ENCODE measurements at places on chromosomes 6 and 20.

DNA sequence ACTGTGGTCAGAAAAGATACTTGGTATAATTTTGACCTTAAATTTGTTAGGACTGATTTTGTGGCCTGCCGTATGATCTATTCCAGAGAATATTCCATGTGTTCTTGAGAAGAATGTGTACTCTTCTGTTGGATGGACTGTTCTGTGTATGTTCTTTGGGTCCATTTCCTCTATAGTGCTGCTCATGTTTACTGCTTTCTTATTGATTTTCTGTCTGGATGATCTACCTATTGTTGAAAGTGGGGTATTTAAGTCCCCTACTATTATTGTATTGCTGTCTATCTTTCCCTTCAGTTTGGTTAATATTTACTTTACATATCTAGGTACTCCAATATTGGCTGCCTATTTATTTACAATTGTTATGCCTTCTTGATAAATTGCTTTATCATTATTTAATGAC is 298.4 kb downstream of the BCKDHB start:
- no peak for DNase-seq

- peak; percentile 78 for DNase-seq
Observed at GRCh38 chr6:36120539-36120938, 9.8 kb upstream of the MAPK13 start.

GRCh38 chr6:159170999-159171712 is 2.0 kb downstream of the FNDC1 start:
- peak; percentile 77 for DNase-seq

GRCh38 chr6:29563435-29563965 is 4.0 kb upstream of the UBD start:
- peak; percentile 27 for DNase-seq

DNA sequence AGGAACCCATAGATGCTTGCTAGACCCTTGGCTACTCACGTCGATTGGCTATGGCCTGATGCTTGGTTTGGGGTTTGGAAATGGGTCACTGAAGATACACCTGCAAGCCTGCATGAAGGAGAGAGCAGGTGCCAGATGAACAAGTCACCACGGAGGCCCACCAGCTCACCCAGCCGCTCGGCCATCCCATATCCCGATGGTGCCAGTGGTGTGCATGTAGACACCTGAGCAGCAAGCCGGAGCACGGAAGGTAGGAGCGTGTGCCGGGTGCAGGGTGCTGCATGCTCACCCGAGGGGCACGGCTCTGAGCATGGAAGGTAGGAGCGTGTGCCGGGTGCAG is 35.9 kb downstream of the DACT2 start:
- DNase-seq = no peak

DNA sequence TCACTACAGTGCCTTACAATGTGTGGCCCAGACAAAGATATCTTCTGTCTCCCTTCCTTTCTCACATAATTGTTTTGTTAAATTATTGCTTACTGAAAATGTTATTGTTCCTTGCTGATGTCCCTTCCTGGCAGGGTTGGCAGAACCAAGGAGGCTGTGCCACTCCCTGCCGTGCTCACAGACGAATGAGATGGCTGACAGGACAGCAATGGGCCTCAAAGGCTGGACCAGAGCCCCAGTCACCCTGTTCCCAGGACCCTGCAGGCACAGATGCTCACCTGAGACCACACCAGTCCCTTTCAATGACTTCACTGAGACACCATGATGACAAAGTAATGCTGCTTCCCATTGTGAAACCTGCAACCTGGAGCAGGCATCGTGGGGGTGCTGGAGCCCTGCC is 375.1 kb downstream of the HACE1 start:
- no peak for DNase-seq

GRCh38 chr6:128365520-128366160 is 154.8 kb downstream of the PTPRK start:
- DNase-seq = no peak

DNA sequence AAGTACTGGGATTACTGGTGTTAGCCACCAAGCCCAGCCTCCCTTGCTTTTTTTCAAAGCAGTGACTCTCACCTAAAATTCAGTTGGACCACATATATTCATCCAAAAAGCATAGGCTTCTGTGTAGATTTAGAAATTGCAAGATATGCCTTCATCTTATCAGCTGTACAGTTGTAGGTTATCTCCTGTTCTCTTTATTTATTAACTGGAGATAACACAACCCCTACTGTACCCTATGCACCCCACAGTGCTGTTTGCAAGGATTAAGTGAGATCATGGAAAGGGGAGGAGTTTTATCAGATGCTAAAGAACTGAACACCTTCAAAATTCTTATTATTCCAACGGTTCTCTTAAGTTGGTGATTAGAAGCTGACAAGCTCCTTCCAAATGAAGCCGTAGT is 164.4 kb upstream of the JARID2 start:
- DNase-seq = no peak

GRCh38 chr6:154370545-154370944 is 13.9 kb upstream of the IPCEF1 start:
- no peak for DNase-seq

GRCh38 chr6:142380626-142381025 is 78.8 kb downstream of the ADGRG6 start:
- DNase-seq = peak; percentile 49

GRCh38 chr20:9903048-9903655 is 64.3 kb upstream of the PAK5 start:
- DNase-seq = peak; percentile 62

DNA sequence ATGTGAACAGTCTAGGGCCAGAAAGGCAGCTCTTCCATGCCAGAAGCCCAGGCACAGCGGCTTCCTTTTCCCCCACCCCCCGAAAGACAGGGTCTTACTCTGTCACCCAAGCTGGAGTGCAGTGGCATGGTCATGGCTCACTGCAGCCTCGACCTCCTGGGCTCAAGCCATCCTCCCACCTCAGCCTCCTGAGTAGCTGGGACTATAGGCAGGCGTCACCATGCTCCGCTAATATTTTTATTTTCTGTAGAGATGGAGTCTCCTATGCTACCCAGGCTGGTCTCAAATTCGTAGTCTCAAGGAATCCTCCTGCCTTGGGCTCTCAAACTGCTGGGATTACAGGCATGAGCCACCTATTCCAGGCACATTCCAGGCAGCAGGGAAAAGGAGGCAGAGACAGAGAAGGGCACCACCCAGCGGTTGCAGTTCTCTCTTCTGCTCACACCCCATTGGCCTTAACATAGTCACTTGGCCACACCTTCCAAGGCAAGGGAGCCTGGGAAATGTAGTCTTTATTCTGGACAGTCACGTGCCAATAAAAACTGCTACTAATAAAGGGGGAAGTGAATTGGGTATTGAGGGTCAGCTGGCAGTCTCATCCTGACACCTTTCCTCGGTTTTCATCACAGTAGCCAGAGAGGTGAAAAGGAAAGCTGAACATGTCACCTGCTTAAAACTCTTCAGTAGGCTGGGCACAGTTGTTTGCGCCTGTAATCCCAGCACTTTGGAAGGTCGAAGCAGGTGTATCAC is 205.9 kb downstream of the ZMYND8 start:
- peak; percentile 81 for DNase-seq

DNA sequence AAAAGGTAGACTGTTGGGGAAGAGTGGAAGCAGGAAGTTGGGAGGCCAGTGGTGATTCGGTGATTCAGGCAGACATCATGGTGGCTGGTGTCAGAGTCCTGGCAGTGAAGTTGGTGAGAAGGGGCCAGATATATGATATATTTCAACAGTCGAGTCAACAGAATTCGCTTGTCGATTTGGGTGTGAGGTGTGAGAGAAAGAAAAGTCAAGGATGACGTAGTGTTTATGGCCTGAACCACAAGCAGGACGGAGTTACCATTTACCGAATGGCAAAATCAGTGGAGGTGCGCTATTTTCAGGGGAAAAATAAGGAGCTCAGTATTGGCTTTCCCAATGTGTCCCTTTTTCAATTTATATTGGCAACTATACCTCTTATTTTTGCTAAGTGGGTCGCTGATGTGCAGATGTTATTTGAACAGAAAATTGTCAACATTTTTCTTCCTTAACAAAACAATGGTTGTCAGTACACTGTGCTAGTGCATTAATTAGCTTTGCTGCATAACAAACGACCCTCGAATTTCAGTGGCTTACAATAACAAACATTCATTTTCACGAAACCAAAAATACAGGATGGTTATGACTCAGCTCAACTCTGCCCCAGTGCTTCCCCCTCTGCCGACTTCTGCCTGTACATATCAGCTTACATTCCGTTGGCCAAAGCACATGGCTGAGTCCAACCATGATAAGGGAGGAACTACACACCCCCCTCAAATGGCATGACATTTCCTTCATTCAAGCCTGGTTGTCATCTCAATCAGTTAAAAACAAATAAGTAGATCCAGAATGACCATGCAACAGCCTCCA is 255.0 kb upstream of the ZFP64 start:
- no peak for DNase-seq

DNA sequence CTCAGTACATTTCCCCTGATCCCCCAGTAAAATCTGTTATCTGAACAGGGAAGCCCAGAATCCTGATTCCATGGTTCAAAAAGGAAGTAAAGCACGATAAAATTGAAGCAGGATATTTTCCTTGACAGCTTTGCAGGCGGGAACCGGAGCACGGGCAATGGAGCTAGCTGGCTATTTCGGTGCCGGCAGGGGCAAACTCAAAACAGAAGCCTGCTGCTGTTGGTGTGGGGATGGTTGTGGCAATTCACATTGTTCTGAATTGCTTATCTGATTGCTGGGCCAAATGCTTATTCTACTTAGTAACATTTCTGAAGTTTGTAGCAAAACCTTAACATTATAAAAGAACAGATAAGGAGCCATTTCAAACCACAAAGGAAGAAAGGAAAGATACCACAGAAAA is 172.4 kb downstream of the MMS22L start:
- no peak for DNase-seq

DNA sequence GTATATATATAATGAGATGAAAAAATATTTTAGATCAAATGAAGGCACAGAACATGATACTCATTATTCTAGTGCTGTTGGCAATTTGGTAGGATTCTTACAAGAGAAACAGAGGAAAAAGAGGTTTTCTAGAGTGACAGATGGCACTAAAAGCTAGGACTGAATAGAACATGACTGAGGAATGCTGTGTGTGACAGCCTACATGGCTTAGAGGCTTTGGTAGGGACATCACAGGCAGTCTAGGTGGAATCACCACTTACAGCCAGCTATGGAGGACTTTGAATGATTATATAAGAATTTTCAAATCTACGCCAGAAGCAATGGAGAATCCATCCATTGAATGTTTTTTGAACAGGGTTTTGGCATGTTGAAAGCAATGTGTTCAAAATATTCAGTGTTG is 52.8 kb downstream of the TPD52L1 start:
- DNase-seq = no peak

DNA sequence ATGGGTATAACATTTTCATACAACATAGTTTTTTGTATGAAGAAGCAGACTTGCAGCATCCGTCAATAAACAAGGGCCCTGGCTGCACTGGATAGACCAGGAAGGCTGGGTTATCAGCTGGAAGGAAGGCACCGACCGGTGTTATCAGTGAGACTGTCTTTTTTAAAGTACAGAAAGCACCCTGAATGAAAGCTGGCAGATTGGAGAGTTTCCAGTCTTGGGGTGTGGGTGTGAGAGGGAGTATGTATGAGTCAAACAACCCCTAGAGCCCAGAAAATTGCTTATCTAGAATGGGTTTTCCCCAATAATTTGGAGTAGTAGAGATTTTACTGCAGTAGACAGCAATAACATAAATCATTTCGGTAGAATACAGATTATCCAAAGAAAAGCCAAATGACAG is 42.4 kb downstream of the TXLNB start:
- no peak for DNase-seq

GRCh38 chr6:44059359-44060346 is 67.6 kb downstream of the MRPL14 start:
- DNase-seq = no peak

DNA sequence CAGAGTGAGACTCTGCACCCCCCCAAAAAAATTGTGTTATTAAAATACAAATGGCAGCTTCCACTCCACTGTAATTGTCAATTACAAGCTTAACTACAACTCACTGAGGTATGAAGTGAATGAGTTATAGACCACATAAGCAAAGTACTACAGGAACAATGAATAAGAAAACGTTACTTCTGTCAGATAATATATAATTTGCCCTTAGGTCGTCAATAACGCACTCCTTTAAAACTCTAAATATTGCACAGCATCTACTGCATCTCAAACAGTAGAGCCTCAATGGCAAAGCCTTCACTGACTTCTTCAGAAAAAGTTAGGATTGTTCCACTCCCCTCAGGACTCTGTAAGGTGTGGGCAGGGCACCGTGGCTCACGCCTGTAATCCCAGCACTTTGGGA is 2.0 kb upstream of the HBS1L start:
- no peak for DNase-seq

- DNase-seq = no peak
Observed at GRCh38 chr6:115221198-115221597, 839.5 kb downstream of the FRK start.

DNA sequence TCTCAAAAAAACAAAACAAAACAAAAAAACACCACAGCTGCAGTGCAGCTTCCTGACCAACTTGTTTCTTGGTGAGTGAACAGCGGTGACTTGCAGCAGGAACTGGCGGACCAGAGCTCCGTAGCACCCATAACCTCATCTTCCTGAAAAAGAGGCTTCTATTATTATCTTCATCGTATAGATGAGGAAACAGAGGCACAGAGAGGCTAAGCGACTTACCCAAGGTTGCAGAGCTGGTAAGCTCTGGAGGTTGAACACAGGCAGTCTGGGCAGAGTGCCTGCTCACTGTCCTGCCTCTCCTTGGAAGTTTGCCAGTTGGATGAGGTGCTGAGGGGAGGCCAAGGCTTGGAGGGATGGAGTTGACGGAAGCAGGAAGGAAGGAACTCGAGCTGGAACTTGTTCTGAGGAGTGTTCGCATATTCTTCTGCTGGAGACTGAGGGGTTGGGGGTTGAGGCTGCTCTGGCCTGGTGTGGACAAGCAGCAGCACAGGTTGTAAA is 47.9 kb upstream of the CCDC167 start:
- no peak for DNase-seq

- no peak for DNase-seq
Observed at GRCh38 chr20:40192081-40192480, 497.0 kb downstream of the MAFB start.

GRCh38 chr6:6406715-6407070 is 86.2 kb upstream of the F13A1 start:
- DNase-seq = no peak

- no peak for DNase-seq
Observed at GRCh38 chr20:50092436-50092835, 20.5 kb downstream of the UBE2V1 start.

DNA sequence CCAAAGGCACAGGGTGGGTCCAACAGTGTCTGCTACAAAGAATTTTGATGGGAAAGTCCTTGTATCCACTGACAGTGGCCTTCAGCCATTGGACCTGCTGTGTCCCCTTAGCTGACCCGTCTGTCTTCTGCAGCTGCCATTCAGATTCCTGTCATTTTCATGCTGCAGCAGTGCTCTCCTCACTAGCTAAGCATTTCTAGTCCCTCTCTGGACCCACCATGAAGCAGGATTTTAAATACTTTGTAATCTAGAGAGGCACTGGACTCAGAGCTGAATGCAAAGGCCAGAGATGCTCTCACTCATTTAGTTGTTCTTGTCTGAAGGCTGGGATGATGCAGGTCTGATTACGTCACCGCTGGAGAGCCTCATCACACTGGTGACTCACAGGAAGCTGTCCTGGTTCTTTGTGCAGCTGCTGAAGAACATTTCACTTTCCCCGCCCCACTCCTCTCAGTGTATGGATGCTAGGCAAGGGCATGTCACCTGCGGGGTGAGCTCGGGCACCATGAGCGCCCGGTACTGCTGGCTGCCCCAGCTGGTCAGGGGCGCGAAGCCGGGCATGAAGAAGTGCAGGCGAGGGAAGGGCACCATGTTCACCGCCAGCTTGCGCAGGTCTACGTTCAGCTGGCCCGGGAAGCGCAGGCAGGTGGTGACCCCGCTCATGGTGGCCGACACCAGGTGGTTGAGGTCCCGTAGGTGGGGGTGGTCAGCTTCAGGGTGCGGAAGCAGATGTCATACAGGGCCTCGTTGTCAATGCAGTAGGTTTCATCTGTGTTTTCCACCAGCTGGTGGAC is 19.4 kb upstream of the TUBB2A start:
- peak; percentile 15 for DNase-seq

Data from Karpas-422 (cell line).